ENCODE measurements at places on chromosomes 4 and X.

DNA sequence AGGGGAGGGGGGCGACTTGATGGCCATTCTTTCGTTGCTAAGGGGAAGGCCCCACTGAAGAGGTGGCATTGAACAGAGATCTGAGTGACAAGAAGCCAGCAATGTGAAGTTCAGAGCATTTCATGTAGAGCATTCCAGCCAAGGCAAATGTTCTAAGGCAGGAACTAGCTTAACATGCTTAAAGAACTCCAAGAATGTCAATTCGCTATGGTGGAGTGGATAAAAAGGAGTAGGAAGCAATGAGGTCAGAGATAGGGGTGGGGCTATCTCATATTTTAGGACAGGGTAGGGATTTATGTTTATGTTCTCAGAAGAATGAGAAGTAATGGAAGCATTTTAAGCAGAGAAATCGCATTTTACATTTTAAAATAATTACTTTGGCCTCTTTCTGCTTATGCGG, 130.9 kb downstream of the TTC29 start:
- no peak for DNase-seq

GRCh38 chr4:114890773-114891172, 222.6 kb downstream of the NDST4 start:
- no peak for DNase-seq

DNA sequence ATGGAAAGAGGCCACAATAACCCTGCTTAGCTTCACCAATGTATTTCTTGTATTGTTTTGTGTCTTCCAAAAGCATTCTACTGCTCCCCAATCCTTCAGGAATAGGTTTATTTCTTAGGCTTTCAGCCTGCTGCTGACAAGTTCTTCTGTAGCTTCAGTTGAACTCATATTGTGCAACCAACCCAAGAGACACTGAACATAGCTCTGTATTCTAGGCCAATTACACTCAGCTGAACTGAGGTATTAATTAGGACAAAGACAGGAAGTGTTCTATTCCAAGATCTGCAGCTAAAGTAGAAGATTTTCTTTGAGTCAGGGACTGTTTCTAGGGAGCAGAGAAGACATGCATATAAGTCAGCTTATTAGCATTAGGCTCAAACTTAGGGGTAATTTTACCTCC, 151.8 kb downstream of the LHFPL1 start:
- no peak for DNase-seq

DNA sequence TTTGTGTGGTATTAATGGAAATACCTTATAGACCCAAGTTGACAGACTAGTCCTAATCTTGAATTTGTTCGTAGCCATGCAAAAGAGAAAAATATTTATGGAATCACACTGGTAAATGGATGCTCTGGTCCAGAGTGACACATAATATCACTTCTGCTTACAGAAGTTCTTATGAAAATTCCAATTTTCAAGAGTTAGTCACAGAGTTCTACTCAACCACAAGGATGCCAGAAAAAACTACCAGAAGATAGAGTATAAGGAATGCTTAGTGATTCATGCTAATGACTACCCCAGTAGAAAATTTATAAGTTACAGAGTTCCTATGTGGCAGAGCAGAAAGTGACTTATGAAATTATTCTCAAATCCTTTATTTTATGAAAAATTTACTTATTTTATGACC, 1384.8 kb downstream of the FAM133A start:
- no peak for DNase-seq

DNA sequence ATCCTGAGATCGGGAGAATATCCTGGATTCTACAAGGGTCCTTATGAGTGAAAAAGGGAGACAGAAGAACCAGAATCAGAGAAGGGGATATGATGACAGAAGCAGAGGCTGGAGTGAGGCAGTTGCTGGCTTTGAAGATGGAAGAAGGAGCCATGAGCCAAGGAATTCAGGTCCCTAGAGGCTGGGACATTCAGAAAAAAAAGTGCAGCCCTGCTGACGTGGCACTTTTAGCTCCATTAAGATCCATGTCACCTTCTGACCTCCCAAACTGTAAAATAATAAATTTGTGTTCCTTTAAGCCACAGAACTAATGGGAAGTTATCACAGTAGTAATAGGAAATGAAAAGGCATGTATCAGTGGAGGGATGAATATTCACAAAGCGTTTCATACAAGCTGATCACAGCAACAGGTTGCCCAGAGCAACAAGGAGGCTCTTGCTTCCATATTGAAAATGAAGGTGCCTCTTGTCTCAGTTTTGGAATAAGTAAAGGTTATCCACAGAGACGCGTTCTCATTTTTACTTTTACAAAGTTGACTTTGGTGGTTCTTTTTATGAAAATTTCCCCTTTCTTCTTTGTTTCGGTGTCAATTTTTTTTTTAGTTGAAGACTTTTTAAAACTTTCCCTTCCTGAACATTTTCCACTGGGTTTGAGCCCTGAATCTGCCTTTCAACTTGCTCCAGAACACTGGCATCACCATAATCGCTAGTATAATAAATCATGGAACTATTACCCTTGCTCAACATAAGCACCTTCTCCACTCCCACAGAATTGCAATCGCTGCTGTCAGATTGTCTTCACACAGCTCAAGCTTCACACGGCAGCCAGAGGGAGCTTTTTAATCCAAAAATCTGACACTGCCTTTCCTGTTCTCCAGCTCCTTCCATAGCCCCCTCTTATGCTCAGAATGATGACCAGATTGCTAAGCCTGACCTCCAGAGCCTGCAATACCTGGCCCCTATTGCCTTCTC, 127.6 kb upstream of the RBPJ start:
- no peak for DNase-seq

DNA sequence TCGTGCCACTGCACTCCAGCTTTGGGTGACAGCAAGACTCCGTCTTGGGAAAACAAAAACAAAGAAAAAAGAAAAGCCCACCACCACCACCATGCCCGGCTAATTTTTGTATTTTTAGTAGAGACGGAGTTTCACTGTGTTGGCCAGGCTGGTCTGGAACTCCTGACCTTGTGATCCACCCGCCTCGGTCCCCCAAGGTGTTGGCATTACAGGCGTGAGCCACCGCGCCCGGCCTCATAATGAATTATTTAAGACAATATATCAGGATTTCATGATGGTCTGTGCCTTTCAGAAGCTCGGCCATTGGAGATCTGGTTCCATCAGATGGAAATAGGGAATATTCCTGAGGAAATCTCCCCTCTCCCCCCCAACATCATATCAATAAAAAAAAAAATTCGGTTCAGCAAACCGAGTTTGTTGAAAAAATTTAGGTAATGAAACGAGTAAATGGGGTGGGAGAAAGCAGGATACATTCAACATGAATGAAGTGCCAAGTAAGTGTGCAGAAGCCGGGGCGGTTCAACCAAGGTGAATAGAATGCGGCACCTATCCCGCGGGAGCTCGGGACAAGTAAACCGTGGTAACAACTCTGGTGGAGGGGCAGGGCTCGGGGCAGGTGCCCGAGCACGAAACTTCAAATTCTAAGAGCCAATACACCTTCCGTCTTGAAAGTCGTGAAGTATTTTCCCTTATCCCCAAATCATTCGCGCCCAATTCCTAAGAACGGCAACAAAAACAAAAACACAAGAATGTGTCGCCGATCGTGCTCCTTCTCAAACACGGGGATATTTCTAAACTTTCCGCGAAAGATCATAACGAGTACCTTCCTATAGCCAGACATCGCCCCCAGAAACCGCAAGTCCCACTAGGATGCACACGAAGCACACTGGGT, 773 bp upstream of the TXLNG start:
- no peak for DNase-seq

DNA sequence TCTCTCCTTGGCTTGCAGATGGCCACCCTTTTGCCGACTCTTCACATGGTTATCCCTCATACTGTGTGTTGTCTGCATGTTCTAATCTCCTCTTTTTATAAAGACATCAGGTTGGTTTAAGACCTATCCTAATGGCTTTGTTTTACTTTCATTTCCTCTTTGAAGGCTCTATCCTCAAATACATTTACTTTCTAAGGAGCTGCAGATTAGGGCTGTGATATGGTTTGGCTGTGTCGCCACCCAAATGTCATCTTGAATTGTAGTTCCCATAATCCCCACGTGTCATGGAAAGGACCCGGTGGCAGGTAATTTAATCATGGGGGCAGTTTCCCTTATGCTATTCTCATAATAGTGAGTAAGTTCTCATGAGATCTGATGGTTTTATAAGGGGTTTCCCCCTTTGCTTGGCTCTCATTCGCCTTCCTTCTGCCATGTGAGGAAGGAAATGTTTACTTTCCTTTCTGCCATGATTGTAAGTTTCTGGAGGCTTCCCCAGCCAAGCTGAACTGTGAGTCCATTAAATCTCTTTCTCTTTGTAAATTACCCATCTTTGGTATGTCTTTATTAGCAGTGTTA, 204.5 kb downstream of the RELL1 start:
- DNase-seq, result no peak

DNA sequence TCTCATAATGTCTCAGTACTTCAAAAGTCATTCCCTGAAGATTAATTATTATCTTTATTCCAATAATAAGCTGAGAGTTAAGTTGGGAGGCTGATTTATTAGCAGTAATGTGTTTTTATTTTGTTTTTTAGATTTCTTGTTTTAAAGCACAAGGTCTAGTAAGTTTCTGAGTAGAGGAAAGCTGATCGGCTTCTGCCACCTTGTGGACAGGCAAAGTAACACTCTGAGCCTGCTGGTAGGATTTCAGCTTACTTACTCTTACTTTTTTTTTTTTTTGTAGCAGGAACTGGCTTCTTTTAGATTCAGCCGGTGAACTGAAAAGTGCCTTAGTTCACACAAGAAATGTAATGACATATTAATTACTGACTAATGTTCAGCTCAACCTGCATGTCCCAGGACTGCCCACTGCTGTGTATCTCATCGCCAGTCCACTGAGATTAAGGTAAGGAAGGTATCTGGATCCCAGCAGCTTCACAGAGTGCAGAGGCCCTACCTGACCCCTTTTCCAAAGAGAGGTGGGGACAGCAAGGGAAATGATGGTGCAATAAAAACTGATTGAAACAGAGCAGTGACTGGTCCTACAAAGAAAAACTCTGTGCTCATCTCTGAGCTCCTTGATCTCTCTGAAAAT, 126.5 kb downstream of the ADGRA3 start:
- no peak for DNase-seq

GRCh38 chr4:17206829-17207801, 304.8 kb downstream of the QDPR start:
- no peak for DNase-seq

- no peak for DNase-seq
Measured at GRCh38 chr4:79325864-79326328, at the start of gene NAA11. NAA11 (minus strand) TSS chr4:79326061; CDS start chr4:79325877, 184 bp downstream.

DNA sequence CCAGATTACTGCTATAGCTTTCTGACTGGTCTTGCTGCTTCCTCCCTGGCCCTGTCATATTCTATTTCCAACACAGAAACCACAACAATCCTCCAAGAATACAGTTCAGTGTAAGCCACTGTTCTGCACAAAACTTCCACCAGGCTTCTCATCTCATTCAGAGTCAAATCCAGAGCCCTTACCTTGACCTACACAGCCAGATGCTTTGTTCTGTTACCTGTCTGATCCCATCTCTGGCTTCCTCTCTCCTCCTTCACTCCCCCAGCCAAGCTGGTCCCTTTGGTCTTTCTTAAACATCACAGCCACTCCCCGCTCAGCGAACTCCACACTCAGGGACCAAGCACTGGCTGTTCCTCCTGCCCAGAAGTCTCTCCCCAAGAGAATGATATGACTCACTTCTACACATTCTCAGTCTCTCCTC, 84.8 kb upstream of the BMP2K start:
- DNase-seq, result no peak

GRCh38 chr4:73892966-73893365, 23.8 kb downstream of the CXCL1 start:
- no peak for DNase-seq

- no peak for DNase-seq
Measured at GRCh38 chr4:48195374-48195773, 61.3 kb upstream of the TXK start.

DNA sequence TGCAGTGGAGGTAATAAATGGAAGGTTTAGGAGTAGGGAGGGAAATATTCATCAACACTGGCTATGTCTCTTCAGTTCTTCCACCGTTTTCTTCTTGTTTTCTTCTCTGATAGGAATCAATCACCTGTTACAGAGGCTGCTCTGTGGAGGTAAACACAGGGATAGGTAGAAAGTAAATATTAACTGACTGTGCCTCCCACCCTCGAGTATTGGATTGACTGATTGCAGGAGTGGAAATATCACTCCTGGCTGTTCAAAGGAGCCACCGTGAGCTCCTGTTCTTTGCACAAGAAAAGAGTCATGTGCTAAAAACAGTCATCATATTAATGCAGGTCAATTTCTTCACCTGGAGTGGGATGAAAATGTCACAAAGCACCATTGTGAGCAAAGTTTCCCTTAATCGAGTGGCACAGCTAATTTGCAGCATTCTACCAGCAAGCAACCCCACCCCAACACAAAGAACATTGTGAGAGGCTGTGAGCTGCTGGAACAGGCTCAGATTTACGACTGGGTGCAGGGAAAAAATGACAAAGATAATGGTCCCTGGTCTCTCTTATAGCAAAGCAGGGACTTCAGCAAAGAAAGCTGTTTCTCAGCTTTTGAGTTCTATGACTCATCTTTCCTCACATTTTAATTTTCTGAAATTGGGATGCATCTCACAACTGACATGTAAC, 113.7 kb upstream of the TSPAN5 start:
- DNase-seq, result no peak

GRCh38 chr4:21083413-21083812, 383.2 kb downstream of the PACRGL start:
- no peak for DNase-seq

DNA sequence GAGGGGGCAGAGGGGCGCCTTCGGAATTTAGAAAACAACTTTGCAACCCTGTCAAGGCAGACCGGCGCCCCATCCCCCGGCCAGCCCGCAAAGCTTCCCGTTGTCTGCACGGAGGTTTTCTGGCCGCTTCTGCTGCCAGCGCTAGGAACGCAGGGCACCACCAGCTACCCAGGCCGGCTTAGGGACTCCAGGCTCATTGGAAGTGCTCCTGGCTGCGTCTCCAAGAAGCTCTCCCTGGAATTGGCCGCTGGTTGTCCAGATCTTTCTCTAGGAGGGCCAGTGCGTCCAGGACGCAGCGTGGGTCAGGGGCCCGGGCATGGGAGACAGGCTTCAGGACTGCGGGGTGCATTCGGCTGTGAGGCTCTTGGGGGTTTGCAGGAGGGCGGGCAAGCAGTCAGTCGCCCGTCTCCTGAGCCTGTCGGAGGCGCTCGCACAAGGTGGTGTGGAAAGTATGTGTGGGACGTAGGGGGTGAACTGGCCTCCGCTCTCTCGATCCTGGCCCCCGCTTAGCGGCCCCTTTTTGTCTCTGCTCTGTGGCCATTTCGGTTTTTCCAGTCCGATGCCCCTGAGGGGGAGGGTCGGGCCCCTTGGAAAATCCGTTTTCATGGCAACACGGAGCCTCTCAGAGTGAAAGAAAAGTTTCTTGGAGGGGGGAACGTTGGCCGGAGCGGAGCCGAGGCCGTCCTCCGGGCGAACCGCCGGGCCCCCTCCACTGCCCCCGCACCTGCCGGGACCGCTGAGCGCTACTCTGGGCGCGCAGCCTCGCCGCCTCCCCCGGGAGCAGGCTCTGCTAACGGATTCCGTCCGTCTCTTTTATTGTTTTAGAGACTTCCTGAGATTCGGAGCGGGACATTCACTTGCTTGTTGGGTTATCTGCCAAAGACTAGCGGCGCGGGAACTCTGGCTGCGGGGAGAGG, 810 bp upstream of the SOX3 start:
- no peak for DNase-seq

GRCh38 chr4:6873291-6873690, 36.3 kb upstream of the TBC1D14 start:
- no peak for DNase-seq

GRCh38 chrX:85017721-85018120, 14.0 kb downstream of the APOOL start:
- no peak for DNase-seq

GRCh38 chr4:36944232-36944631, 300.3 kb upstream of the NWD2 start:
- no peak for DNase-seq

GRCh38 chrX:43949669-43950068, 23.5 kb downstream of the NDP start:
- peak; percentile 1 for DNase-seq

All from stimulated activated CD8-positive, alpha-beta memory T cell treated with anti-CD3 and anti-CD28 coated beads, Interleukin-7, amount 100 ng/mL, for 1 hour (primary cell).